Right lobe of liver (tissue), 6 donors: ENCODE measurements at places on chromosomes 3 and 15. TPM values are rescaled to one million over a fixed set of nuclear protein-coding genes. Genes with fewer than 3 reads are reported as not detected.

PARP15 gene
- 1.5 TPM for total RNA-seq

PRR20G gene
- total RNA-seq: not detected

LARP6 gene
- total RNA-seq: 2.1 TPM

PCOLCE2 gene
- 3.1 TPM for total RNA-seq

GRCh38 chr15:90145259-90145658, 43.0 kb upstream of the IDH2 start:
- H3K36me3 ChIP-seq: no peaks in the 10 kb centered on the region
- DNase-seq: peak; percentile 51
- peak overlapping the region; percentile 79 for H3K27ac ChIP-seq
- no peaks in the 10 kb centered on the region for H3K27me3 ChIP-seq

DNA sequence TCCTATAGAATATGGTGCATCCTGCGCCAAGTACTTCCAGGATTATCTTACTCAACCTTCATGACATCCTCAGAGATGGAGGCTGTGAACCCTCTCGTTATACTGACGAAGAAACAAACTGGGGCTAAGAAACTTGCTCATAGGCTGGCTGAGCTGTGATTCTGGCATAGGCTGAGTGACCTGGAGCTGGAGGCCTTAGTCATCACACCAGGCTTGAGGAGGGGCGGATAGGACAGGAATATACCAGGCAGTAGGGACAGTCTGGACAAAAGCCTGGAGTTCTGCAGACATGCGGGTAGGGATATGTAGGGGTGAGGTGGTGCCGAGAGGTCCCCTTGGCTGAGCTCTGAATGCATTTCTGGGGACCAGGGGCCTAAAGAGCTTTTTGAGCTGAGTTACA, 18.1 kb downstream of the HEMK1 start:
- no peaks in the 10 kb centered on the region for H3K27me3 ChIP-seq
- no peak for DNase-seq
- H3K36me3 ChIP-seq: no peaks in the 10 kb centered on the region
- H3K4me1 ChIP-seq: peaks cover 5% of the 10 kb centered on the region

DNA sequence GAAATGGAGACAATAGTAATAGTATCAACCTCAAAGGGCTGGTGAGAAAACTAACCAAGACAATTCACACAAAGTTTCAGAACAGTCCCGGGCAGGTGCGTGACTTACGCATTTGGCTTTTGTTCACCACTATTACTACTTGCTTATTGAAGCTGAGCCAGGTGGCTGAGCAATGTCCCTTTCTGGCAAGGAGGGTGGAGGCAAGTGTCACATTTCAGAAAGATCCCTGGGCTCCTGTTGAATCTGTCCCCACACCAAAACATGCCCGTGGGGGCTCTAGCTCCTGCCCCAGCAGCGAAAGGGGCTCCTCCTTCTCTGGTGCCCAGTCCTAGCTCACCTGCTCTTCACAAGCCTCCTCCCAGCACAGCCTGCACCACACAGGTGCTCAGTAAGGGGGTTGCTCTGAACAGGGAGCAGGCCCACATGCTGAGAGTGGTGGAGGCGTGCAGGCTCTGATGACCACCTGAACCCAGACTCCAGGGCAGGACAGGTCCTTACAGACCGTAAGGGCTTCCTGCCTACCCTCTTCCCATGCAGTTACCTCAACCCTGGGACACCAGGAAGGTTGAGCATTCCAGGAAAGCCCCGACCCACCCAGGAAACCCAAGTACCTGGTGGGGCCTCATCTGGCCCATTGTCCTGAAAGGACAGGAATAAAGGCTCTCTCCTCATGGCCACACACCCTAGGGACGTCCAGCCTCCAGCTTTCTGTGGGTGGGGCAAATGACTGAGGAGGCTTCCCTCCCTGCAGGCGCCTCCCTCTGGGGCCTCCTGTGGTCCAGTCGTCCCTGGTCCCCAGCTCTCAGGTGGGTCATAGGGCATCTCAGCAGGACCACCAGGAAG, 32.6 kb downstream of the SEMA7A start:
- no peaks in the 10 kb centered on the region for H3K27me3 ChIP-seq
- H3K4me1 ChIP-seq: no peaks in the 10 kb centered on the region
- no peak overlapping the region for H3K4me3 ChIP-seq
- no peak overlapping the region for H3K27ac ChIP-seq
- H3K36me3 ChIP-seq: no peaks in the 10 kb centered on the region
- DNase-seq: no peak

- no peaks in the 10 kb centered on the region for H3K36me3 ChIP-seq
- H3K27me3 ChIP-seq: no peaks in the 10 kb centered on the region
- DNase-seq: no peak
- no peaks in the 10 kb centered on the region for H3K4me1 ChIP-seq
- H3K27ac ChIP-seq: no peak overlapping the region
- H3K4me3 ChIP-seq: no peak overlapping the region
These were observed 91.1 kb upstream of the RNF7 start for GRCh38 chr3:141646760-141647561.

GRCh38 chr15:42332331-42332730, 27.0 kb upstream of the CAPN3 start:
- H3K4me3 ChIP-seq: no peak overlapping the region
- H3K27ac ChIP-seq: no peak overlapping the region
- no peaks in the 10 kb centered on the region for H3K4me1 ChIP-seq
- no peaks in the 10 kb centered on the region for H3K36me3 ChIP-seq
- no peak for DNase-seq

DNA sequence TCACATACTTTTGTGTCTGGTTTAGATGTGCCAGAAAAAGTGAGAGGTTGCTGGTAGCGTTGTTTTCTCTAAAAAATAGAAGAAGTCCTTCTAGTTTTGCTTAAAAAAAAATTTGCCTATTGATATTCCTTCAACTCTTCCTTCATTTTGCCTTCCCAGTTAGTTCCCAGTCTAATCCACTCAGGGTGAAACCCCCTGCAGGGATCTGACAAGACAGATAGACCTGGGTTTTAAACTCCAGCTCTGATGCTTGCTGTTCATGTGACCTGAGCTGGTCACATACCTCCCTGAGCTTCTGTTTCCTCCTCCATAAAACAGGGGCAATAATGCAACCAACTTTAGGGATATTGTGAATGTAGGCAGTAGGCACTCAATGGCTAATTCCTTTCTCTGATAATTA, 18.6 kb upstream of the KCTD6 start:
- H3K4me3 ChIP-seq: no peak overlapping the region
- H3K27me3 ChIP-seq: no peaks in the 10 kb centered on the region
- H3K36me3 ChIP-seq: no peaks in the 10 kb centered on the region
- no peak for DNase-seq
- H3K27ac ChIP-seq: no peak overlapping the region
- H3K4me1 ChIP-seq: peaks cover 58% of the 10 kb centered on the region

DNA sequence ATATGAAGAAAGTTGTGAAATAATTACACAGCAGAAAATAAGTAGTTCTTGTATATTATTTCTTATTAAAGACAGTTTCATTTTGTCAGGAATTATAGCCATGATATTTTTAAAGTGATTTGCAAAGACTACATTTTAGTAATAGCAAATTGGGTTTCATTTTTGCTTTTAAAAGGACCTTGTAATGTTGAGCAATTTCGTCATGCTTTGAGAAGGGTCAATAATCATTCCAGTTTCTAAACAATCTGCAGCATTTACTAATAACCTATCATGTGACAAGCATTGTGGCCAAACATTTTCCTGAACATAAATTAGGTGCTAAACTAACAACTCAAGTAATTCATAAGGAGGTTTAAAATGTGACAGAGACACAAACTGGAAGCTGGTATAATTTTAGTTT, 214.4 kb upstream of the CBLB start:
- H3K4me3 ChIP-seq: no peak overlapping the region
- H3K27ac ChIP-seq: no peak overlapping the region
- DNase-seq: no peak

DNA sequence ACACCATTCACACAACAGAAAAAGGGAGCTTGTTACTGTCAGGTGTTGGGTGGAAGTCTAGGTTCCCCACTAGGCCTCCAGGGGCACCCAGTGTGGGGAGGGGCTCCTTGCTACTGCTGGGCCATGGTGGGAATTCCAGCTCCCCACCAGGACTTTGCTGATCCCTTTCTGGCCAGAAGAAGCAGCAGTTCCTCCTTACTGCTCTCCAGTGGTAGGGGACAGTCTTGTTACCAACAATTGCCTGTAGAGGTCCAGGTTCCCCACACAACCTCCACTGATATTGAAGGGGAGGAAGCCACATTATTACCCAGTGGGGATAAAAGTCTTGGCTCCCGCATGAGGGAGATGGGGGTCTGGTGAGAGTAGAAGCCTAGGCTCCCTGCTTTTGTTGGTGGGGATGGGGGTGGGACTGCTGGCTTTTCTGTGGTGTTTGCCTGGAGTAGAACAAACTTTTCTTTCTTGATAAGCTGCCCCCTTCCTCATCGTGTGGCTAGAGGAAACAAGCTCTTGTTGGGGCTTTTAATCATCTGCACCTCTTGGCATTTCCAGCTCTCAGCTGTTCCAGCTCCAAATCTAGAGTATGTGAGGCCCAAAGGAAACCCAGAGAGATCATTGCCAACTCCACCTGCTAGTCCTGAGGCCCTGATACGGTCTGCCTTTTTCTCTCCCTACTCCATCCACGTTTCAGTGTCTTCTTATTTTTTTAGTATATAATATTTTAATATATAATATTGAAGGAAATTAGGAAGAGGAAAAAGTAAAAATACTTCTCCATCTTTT, 824.2 kb downstream of the AGBL1 start:
- H3K36me3 ChIP-seq: no peaks in the 10 kb centered on the region
- DNase-seq: no peak
- H3K4me3 ChIP-seq: no peak overlapping the region

GRCh38 chr3:168531116-168531515, 435.4 kb upstream of the GOLIM4 start:
- H3K36me3 ChIP-seq: no peaks in the 10 kb centered on the region
- no peaks in the 10 kb centered on the region for H3K27me3 ChIP-seq
- no peak for DNase-seq
- H3K4me1 ChIP-seq: no peaks in the 10 kb centered on the region

DNA sequence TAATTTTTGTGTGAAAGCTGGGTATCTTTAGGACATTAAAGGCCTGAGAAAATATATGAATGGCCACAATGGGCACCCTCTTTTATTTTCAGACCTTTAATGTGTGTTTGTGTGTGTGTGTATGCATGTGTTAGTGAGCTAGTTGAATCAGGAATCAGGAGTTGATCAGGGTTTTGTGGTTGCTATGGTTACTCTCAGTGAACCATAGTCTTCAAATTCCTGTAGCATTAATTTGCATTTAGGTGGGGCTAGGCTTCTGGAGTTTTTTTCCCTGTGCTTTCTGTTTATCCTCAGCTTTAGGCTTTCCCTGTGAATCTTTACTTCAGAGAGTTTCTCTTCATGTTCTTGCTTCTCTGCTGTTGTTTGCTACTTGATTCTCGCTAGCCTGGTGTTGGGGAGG, 122.0 kb upstream of the ONECUT1 start:
- H3K27ac ChIP-seq: no peak overlapping the region
- H3K27me3 ChIP-seq: no peaks in the 10 kb centered on the region
- no peak overlapping the region for H3K4me3 ChIP-seq
- no peaks in the 10 kb centered on the region for H3K4me1 ChIP-seq
- no peak for DNase-seq

DNA sequence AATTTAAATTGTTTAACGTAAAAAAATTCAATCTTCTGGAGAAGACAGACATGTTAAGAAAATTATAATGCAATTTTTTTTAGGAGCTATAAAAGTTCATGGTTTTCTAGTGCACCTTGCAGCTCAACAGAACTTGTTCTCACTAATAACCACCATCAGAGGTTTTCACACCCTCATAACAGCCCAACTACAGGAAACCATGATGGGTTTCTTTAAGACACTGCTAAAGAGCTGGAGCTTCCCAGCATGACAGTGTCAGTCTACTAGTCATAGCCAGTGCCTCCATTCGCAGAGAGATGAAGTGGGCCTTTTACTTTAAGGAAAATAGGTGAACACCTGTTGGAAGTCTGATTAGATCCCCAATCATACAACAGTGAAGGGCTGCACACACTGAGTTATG, 224.1 kb upstream of the TRIM42 start:
- H3K4me3 ChIP-seq: no peak overlapping the region
- H3K36me3 ChIP-seq: no peaks in the 10 kb centered on the region
- H3K4me1 ChIP-seq: no peaks in the 10 kb centered on the region
- H3K27me3 ChIP-seq: no peaks in the 10 kb centered on the region
- H3K27ac ChIP-seq: no peak overlapping the region

DNA sequence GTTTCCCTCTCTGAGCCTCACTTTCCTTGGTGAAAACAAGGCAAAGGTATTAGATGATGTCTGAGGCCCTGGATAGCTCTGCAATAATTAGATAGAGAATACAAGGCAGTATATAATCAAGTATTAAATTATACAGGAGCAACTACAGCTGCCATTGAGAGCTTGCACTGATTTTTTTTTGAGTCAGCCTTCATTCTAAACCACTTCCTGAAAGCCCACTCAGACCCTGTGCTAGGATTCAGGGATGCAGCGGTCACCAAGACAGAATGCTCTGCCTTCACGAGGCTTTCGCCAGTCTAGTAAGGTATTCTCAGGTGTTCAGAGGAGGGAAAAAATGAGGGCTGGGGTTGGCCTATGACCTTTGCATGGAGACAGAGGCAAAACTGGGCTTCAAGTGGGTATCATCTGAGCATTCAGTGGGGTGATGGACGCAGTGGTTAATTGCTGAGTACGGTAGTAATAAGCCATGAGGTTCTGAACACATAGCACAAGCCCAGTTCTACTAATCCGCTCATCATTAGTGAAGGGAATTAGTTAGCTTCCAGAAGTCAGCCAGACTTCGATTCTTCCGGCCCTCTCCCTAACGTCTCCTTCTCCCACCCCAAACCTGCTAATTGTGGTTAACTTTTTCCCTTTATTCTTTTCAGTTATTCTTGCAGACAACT, 3.6 kb downstream of the VGLL4 start:
- no peaks in the 10 kb centered on the region for H3K4me1 ChIP-seq
- no peak overlapping the region for H3K4me3 ChIP-seq
- no peaks in the 10 kb centered on the region for H3K36me3 ChIP-seq
- no peaks in the 10 kb centered on the region for H3K27me3 ChIP-seq
- no peak for DNase-seq
- H3K27ac ChIP-seq: no peak overlapping the region
